ENCODE measurements at places on chromosomes 4 and X.

GRCh38 chr4:129337228-129337620, 241.3 kb downstream of the C4orf33 start:
- DNase-seq = no peak

GRCh38 chr4:12692815-12693214, 791.3 kb downstream of the RAB28 start:
- DNase-seq = no peak

GRCh38 chr4:35250331-35250730, 994.0 kb downstream of the ARAP2 start:
- no peak for DNase-seq

GRCh38 chr4:145307120-145307519, 126.7 kb upstream of the OTUD4 start:
- DNase-seq = no peak

All from SHP77 (cell line).